ENCODE measurements at places on chromosomes 3 and 15. TPM values are rescaled to one million over a fixed set of nuclear protein-coding genes. Genes with fewer than 3 reads are reported as not detected.

Gene CNTN4
- total RNA-seq = 0.09 TPM

Gene NEK10
- total RNA-seq = 27.1 TPM

Gene SAMMSON
- not detected for total RNA-seq

DNA sequence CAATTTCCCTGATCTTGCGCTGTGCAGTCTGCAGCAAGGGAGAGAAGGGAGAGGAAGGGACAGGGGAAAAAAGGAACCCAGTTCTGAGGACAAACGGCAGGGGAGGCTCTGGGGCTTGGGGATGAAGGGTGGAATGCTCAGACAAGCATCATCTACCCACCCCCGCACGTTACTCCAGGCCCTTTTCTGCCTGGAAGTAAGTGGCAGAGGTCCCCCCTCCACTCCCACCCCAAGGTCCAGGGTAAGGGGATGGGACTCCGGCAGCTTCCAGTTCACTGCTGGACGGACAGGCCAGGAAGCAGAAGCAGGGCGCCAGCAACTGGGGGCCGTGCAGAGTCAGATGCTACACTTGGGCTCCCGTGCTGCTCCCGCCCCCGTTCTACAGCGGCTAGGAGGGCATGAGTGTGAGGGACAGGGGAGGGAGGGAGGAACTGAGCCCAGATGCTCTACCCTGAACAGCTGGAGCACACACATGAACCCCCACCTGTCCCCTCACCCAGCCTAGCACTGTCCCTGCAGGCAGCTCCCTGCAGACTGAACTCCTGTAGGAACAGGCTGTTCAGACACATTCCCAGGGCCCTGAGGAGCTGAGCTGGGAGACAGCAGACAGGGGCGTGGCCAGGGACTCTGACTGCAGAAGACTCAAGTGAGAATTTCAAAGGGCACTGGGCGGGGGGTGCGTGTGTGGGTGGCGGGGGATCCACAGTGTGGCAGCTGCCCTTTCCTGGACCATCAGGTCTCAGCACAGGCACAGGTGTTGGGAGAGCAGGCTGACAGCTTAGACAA is 59.7 kb downstream of the SENP2 start:
- DNase-seq = no peak

DNA sequence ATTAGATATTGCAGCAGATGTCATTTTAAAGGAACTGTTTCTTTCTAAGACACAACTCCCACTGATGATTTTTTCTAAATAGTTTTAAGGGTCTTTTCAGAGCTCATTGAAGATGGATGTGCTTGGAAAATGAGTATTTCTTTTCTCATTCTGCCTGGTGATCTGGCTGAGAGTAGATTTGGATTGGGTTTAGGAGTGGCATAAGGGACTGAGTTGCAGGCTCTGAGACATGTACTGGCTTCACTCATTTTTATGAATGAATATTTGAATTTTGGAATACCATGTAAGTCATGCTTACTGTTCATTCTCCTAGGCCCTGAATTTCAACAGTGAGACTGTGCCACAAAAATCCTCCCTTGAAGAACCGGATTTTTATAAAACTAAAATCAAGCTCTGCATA is 6.5 kb downstream of the IL12A start:
- DNase-seq = no peak

DNA sequence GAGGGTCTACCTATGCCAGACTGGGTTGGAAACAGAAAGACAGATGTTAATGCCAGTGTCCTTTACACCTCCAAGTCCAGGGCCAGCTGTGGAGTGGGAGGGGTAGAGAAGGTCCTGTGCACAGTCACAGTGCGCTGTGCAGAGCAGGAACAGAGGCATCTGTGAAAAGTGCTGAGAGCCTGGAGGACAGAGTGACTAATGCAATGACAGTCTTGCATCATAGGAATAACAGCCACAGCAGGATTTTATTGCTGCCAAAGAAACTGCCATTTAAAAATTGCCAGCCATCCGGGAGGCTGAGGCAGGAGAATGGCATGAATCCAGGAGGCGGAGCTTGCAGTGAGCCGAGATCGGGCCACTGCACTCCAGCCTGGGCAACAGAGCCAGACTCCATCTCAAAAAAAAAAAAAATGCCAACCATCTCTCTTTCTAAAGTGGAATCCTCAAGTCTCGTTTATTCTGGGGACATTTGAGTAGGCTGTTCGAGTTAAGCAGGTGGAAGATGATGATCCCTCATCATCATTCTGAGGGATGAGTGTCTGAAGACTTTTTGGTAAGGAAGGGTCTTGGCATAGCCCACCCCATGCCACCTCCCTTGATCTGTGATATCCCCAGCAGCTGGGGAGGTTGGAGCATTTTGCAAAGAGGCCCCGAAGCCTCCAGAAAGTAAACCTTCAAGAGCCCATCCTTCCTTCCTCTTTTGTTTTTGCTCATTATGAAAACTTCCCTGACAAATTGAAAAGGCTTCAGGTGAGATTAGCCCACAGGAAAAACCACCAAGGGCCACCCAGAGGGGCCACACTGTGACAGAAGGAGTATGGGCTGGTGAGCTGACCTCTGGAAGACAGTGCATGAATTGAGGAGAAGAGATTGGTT is 7.7 kb downstream of the CCR2 start:
- DNase-seq = no peak

DNA sequence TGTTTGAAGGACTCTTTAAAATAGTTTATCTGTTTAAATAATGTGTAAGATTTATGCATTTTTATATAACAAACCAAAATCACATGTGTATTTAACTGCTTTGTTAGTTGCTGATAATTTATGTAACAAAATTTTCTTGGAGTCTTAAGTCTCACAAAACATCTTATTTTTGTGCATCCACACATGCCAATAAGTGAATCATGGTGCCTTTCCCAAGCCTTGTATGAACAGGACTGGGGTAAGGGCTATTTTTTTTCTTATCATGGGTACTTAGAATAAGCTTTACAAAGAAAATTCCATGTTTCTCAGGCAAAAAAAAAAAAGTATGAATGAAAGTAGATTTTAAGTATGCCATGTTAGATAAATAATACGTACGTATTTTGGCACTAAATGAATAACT is 132.9 kb upstream of the LRRFIP2 start:
- DNase-seq = peak; percentile 48

DNA sequence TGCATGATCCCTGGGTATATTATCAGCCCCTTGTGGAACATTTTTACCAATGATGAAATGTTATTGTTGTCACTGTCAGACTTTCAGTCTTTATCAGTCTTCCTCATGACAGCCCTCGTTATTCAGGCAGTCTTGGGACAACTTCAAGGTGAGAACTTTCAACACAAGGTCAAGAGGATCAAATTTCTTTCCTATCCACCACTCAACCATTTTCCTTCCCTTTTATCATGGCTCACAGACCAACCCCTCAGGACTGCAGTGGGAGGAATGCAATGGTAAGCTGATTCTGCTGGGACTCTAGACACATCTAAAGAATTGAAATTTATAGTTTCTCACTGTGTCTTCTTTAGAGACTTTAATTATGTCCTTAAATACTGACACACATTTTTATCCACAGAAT is 107.0 kb upstream of the LSAMP start:
- no peak for DNase-seq

GRCh38 chr3:45960289-45960688 is 17.0 kb downstream of the CXCR6 start:
- DNase-seq = no peak

DNA sequence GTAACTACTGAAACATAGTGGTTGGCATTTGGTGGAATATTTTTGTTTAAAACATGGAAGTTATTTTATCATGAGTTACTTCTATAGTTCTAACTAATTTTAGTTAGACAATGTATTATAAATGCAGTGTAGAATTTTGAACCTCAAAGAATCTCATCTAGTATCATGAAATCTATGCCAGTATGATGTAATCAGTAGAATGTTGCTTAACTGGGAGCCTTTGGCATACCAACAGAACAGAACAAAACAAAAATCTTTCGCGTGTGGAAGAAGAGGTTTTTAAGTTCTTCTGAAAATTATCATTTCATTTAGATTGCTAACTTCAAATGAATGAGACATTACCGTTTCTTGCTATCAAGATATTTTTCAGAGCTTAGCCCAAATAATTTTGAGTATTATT is 98.4 kb upstream of the LRRFIP2 start:
- DNase-seq = peak; percentile 71
